GM12865 (cell line): ENCODE measurements at places on chromosomes 12 and 14.
A peak's percentile ranks its signal among the peaks of the same experiment; 100 is the strongest.

DNA sequence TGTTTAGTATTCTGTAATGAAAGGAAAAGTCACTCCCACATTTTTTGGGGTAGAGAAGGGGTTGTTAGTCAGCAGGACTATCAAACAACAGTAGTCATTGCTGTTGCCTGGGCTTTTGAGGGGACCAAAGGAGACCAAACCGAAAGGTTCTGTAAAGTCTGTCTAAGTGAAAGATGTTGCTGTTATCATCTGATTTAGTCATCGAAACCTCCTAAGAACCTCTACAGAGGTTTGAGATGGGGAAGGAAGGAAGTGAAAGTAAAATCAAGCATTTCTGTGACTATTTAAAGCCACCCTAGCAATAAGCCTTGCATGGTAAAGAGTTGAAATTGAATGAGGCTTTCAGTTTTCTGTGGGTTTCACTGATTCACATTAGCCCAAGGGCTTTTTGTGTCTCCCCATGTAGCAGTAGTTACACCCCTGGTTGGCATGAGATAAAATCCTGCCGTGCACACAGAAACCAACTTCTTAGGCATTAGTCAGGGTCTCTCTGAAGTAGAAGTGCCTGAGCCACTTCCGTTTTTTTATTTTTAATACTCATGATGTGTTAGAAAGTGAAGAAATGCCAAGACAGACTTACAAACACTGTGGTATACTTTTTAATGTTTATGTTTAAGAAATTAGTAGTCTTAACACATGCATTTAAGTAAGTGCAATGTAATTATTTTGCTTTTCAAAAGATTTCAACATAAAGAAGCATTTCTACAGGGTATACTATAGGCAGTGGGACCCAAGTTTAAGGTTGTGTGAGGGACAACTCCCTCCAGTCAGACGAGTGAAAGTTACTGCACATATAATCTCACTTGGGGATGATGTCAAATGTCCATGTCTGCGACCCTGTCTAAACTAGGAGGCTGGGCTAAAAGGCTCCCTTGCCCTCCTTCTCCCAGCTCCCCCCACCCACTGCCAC, 50.4 kb downstream of the DYRK2 start:
- peak; percentile 94 for DNase-seq

DNA sequence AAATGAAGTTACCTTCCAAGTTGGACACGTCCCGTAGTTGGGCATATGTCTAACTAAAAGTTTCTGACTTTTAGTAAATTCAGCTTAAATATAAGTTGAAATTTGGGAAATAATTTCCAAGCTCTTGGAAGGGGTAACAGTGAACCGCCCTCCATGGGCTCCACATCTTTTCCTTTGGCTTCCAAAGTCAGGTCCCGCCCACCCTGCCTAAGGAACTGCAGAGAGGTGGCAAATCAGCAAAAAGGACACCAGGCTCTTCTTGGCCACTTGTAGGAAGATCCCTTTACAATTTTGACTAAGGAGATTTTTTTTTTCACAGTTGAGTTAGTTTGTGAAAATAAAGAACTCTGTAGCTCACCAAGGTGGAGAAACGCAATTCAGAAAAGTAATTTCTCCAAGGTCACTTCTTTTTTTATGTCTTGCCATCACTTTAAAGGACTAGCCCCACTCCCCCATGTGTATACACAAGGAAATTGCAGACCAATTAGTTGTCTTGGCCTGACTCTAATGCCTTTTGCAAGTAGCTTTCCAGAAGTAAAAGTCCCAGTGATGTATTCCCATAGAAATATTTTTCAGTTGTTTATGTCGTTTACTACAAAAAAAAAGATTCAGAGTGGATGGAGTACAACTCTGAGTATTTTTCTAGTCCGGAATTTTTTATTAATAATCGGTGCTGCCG, 181.2 kb downstream of the PELI2 start:
- no peak for DNase-seq

- peak; percentile 42 for DNase-seq
Observed at GRCh38 chr12:101793401-101793800, 37.4 kb downstream of the GNPTAB start.

DNA sequence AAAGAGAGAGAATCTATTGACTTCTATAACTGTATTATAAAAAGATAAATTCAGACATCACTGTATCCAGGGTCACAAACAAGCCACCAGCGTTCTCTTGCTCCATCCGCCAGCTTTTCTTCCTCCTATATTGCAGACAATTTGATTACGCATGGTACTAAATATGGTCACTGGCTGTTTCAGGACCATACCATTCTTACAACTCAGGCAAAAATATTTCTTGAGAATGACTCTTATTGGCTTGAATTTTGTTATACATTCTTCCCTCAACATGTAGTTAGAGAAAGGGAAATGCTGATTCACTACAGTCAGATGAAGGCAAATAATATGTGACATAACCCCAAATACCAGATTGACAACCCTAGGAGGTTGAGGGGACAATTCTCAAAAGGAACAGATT, 101.3 kb downstream of the SLC6A15 start:
- DNase-seq, result no peak

DNA sequence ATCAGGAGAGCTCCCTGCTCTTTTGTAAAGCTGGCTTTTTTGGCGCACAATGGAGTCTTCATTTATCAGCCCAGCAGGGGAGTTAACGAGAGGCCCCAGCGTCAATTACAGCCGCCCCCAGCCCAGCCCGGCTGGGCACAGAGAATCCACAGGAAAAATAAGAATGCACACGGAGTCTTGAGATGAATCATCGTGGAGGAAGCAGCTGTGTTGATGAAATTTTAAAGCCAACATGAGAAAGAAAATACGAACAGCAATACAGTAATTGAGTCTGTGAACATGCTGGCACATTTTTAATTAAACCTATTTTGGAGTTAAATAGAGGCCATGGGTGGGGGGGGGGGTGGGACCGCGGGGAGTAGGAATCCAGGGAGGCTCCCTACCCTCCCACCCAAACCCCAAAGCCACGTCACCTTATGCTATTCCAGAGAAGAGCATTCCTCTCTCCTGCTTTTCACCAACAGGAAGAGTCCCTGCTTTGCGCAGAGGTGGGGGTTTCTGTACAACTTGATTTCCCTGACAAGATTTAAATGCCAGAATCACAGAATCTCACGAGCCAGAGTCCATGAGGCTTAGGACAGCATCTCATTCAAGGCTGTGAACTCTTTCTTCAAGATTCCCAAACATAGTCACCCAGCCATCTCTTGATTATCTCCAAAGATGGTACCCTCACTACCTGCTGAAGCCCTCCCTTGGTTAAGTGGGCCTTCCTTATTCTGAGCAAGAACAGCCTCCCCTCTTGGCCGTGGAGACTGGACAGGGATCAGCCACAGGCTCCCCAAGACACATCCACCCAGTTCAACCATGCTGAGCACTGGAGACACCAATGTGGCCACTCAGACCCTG, 50.3 kb downstream of the CCNK start:
- no peak for DNase-seq

DNA sequence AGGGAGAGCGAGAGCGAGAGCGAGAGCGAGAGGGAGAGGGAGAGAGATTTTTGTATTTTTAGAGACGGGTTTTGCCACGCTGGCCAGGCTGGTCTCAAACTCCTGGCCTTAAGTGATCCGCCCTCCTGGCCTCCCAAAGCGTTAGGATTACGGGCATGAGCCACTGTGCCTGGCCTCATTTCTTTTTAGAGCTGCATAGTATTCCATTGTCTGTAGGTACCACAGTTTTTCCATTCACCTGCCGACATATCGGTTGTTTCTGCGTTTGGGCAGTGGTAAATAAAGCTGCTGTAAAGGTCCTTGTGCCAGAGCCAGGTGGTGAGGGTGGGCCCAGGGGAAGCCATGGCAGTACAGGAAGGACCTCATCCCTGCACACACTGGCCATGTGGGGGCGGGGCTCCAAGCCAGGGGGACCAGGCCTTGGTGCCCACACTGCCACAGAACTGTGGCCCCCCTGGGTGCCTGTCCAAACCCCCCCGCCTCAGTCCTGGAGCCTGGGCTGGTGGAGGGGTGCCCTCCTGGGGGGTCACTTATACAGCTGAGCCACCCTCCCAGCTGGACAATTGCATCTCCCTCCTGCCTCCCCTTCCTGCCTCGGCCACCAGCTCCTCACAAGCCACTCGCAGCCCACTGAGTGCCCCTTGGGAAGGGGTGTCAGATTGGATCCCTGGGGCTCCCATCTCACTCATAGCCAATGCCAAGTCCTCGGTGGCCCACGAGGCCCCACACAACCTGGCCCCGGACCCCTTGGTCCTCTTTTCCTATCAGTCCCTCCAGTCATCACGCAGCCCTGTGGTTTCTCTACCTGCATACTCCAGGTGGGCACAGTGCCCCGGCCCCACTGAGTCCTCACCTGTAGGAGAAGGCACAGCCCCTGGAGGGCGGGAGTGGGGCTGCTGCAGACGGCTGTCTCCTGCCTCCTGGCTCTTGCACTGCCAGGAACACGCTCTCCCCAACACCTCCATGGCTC, 1.7 kb upstream of the PUS1 start:
- DNase-seq, result no peak

DNA sequence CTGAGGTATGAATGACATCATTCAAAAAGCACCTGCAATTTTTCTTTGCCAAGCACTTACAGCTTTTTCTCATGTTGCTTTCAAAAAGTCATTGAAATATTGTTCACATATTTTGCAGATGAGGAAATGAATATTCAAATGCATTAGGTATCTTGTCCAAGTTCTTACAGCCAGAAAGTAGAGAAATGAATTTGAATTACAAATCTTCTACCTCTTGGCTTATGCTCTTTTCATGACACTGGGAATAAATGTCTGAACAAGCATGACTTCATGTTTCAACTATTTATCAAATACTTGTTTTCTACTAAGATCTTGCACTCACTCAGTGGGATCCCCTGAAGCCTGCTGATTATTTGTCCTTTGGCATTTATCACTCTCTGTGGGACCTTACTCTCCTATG, 267.2 kb upstream of the BTG1 start:
- DNase-seq, result no peak

GRCh38 chr14:28656704-28657255, 109.8 kb upstream of the FOXG1 start:
- no peak for DNase-seq

DNA sequence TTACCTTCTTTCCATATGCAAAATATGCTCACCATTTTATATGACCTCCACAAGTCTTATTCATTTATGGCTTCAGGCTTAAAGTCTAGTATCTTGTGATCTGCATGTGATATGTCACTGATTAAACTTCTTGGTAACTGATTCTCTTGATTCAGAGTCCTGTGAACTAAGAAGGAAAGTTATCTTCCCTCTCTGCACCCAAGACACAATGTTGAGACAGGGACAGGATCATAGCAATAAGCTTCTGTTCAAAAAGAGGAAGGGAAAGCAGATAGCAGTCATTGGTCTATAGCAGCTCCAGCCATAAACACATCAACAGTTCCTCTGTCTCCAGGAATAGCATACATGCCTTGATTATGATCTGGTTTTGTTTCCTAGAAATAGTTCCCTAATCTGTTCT, 103.1 kb downstream of the UNC79 start:
- DNase-seq, result peak; percentile 29

DNA sequence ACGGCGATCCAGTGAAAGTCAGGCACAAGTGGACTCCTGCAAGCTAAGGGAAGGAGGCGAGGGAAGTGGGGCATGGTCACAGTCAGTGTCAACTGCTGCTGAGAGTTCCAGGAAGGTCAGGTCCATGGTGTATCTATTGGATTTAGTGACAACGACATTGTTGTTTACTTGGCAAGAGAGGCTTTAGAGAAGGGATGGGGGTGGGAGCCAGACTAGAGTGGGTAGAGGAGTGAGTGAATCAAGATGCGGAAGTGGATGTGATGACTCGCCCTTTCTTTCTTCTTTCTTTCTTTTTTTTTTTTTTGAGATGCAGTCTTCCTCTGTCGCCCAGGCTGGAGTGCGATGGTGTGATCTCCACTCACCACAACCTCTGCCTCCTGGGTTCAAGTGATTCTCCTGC, 12.5 kb downstream of the P2RX7 start:
- DNase-seq, result no peak

GRCh38 chr12:94205822-94206221, 57.4 kb downstream of the PLXNC1 start:
- DNase-seq, result peak; percentile 41
